ENCODE measurements at places on chromosomes 16 and 17. TPM values are rescaled to one million over a fixed set of nuclear protein-coding genes. Genes with fewer than 3 reads are reported as not detected.

Gene IL17C
- total RNA-seq, result not detected

DNA sequence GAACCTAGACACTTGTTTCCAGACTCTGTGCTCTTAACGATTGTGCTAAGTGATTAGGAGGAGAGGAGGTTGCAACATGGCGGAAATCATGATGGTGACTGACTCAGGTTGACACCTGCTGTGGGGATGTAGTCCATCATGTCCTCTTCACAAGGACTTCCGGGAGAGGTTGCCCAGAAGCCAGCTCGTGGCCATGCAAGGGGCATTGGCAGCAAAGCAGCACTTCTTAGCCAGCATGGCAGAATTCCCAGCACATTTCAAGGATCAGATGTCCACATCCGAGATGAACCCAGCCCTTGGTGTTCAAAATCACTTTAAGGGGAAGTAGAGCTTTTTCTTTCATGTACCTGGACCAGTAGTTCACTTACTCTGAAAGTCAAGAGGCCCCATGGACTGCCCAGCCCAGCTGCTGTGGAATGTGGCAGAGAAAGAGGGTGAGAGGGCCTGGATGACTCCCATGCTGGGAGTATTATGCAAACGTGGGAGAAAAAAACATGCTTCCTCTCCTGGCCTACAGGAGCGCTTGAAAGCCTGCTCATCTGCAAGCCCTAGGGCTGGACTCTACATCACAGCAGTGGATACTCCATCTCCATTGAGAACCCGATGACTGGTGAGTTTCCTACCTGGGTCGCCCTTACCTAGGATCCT lies 65.5 kb downstream of the IRX6 start:
- DNase-seq, result peak; percentile 69

GRCh38 chr16:79092846-79093245 lies 507.7 kb downstream of the MAF start:
- DNase-seq, result no peak

Gene CBLN1
- not detected for total RNA-seq

Gene TBC1D3L
- total RNA-seq, result not detected

Gene SLC35G3
- total RNA-seq, result not detected

Gene CACNG4
- not detected for total RNA-seq

Gene TBX21
- total RNA-seq, result not detected

Gene KRTAP4-3
- not detected for total RNA-seq

DNA sequence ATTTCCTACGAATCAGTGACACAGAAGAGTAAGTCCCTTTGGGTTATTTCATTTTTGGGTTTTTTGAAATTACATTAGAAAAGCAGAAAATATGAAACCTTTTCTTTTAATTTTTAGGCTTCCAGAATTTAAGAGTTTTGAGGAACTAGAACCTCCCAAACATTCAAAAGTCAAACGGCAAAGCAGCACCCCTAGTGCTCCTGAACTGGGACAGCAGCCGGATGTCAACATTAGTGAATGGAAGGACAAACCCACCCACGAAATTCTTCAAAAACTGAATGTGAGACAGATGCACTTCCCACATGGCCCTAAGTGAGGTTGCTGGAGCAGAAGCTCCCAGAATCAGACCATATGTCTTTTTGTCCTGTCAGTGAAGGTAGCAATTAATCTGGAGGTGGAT lies 199.4 kb downstream of the PHKB start:
- DNase-seq, result no peak

GRCh38 chr17:62763891-62764600 lies 44.1 kb downstream of the MARCHF10 start:
- no peak for DNase-seq

DNA sequence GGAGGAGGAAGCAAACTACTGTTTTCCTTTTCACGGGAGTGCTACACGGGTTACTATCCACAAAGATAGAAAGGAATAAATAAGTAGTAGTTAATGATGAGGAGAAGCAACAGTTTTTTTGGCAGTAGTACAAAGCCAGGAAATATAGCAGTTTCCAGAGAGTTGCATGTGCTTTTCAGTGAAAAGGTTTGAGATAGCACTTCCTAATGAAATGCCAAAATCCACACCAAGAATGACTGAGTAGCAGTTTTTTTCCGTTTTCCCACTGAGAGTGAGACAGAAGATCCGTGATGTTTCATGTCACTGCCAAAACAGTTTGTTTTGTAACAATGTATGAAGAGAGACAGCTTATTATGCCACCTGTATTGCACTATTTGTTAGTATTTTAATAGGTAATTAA lies 129.1 kb downstream of the STX8 start:
- DNase-seq, result no peak

DNA sequence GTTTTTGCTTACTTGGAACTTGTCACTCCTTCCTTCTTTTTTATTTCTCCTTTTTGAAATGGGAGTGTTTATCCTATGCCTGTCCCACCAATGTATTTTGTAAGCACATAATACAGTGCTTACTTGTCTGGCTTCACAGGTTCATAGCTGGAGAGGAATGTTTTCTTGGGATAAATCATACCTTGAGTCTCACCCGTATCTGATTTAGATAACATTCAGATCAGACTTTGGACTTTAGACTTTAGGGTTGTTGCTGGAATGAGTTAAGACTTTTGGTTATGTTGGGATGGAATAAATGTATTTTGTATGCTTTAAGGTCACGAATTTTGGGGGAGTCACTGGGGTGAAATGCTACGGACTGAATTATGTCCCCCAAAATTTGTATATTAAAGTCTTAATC lies 13.0 kb upstream of the LRRC75A start:
- no peak for DNase-seq

DNA sequence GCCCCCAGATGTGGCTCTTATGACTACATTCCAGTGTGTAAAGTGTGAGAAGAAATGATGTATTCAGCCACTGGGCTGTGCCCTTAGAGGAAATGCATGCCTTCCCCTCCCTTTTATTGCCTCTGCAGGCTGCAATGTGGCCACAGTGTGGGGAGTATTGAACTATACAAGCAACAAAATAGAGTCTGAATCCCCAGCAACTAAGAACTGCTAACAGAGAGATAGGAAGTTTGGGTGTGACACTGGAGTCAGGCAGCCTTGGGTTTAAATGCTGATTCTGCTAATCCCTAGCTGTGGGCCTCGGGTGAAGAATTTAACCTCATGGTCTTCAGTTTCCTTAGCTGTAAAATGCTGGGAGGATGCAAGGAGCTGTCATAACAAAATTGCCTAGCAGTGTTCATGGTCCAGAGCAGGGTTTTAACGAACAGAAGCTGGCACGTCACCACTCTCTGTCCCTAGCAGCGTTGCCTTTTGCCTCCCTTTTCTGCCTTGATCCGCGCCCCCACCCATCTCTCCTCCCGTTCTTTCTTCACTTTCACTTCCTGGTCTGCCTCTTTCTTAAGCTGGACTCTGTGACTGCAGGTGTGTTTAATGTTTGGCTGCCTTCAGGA lies 50.3 kb downstream of the KPNA2 start:
- DNase-seq, result no peak

Gene SKAP1
- not detected for total RNA-seq

Gene UNKL
- total RNA-seq, result 16.2 TPM

- DNase-seq, result no peak
These were observed 53.2 kb downstream of the PPM1E start for GRCh38 chr17:58808609-58809563.

- DNase-seq, result peak; percentile 84
These were observed 3.4 kb upstream of the PPP1R9B start for GRCh38 chr17:50153650-50154575.

Gene NPIPA8
- total RNA-seq, result 23.3 TPM

DNA sequence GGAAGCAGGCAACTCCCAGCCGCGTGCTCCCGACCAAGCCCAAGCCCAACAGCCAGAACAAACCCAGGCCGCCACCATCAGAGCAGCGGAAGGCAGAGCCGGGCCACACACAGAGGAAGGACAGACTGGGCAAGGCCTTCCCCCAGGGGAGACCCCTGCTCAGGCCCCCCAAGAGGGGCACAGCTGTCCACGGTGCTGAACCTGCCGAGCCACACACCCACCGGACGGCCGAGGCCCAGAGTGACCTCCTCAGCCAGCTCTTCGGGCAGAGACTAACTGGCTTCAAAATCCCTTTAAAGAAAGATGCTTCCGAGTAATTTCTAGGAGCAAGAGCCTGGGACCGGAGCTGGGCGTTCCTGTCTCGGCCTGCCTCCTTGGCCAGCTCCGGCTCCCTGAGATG lies 14.1 kb upstream of the ZFPM1 start:
- no peak for DNase-seq

DNA sequence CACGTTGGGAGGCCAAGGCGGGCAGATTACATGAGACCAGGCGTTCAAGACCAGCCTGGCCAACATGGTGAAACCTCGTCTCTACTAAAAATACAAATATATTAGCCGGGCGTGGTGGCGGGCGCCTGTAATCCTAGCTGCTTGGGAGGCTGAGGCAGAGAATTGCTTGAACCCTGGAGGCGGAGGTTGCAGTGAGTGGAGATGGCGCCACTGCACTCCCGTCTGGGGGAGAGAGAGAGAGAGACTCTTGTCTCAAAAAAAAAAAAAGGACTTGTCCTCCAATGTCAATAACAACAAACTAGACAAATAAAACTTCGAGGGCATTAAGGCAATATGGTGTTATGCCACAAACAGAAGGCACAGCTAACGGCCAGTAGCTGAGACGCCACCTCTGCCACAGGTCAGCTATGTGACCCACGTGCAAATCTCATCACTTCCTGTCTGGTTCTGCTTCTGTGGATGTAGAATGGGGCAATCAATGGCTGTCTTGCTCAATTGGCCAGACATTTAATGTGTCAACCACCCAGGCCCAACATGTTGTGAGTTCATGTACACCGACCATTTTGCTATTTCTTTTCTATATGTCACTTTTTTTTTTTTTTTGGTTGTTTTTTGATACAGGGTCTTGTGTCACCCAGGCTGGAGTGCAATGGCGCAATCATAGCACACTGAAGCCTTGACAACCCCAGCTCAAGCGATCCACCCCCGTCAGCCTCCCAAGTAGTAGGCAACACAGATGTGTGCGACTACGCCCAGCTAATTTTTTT lies 834 bp upstream of the TXNDC11 start:
- peak; percentile 54 for DNase-seq

DNA sequence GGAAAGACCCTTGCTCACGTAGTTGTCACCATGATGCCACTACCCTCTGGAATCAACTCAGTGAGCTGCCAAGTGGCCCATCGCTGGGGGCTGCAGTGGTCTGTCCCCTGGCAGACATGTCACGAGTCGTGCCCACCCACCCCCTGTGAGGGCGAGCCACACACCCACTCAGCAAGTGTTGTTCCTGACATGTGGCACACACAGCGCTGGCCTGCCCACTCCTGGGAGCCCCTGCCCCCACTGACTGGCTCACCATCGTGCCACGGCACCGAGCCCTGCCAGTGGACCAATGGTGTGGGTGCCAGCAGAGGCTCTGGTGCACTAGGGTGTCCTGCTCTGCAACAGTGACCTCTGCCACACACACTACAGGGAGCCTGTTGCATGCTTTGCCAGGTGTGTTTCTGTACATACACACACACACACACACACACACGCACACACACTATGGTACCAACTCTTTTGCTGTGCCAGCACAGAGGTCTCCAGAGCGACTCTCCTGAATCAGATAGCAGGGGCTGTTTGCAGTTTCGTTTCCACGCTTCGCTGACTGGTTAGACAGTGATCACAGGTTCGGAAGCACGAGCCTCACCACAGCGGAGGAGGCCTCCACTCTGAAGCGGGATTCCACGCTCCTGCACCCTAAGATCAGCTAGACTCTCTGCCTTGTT lies 7.7 kb downstream of the RTN4RL1 start:
- no peak for DNase-seq

DNA sequence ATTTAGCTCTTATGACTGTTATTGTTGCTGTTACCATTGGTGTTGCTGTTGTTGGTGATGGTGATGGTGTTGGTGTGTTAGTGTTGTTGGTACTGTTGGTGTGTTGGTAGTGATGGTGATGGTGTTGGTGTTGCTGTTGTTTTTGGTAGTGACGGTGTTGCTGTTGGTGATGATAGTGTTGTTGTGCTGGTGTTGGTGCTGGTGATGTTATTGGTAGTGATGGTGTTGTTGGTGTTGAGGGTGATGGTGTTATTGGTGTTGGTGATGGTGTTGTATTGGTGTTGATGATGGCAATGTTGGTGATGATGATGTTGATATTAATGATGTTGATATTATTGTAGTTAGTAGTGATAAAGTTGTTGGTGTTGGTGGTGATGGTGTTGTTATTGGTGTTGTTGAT lies 285.7 kb upstream of the FOXF1 start:
- DNase-seq, result no peak

Gene PPP1R1B
- not detected for total RNA-seq

DNA sequence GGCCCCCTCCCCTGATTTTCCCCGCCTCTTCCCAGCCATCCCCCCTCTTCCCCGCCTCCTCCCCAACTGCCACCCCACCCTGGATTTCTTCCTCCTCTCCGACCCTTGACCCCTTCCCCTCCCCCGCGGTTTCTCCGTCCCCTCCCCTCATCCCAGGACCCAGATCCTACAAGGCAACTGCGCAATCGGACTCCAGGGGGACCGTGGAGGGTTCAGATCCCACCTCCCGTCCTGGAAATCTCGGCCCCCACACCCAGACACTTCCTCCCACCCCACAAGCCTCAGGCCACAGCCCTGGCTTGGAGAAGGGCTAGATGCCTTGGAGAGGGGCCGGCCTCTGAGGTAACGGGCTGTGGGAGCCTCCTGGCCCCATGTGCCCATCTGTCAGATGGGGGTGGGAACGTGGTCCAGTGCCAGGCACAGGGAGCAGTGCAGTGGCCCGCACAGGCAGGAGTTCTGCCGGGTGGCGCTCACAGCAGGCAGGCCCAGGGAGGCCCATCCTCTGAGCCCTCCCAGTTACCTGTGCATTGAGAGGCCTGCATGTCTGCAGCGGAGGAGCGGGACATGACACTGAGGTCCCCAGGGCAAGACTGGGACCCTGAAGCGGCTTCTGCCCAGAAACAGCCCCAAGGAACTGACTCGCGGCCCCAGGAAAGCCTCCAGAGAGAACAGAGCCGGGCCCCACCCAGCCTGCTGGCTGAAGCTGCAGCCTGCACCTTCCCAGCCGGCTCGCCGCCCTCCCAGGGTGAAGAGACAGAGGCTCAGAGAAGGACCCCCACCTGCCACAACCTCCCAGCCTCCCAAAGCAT lies 16.7 kb downstream of the ZNF423 start:
- no peak for DNase-seq

DNA sequence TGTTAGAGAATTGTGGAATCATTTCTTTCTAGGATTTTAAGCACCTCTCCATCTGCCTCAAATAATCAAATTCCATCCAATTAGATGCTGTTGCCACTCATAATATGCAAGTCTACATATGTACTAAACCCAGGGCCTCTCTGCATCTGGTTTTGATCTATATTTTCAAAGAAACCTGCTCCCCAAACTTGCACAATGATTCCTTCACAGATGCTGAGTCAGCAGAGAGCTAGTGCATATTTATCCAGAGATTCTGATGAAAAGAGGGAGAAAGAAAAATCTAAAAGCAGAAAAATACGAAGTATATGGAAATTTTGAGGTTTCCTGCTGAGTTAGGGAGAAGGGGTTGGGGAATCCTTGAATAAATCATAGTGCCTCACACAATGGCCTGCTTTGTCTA lies 235.1 kb upstream of the RBFOX1 start:
- no peak for DNase-seq

Gene THAP11
- total RNA-seq, result 42.9 TPM

Gene UBE2I
- total RNA-seq, result 228 TPM

GRCh38 chr16:30351001-30351441 lies 4.1 kb downstream of the CD2BP2 start:
- DNase-seq, result no peak

Data from MG63 (cell line).